ENCODE measurements at places on chromosomes 6 and 20.

GRCh38 chr20:819680-820322 is 13.7 kb upstream of the FAM110A start:
- DNase-seq: no peak

GRCh38 chr6:13953061-13953705 is 28.4 kb downstream of the RNF182 start:
- DNase-seq: no peak

- no peak for DNase-seq
Measured at GRCh38 chr6:109322825-109323224, 59.4 kb downstream of the CD164 start.

- no peak for DNase-seq
Measured at GRCh38 chr6:18507018-18507415, 119.9 kb downstream of the RNF144B start.

- DNase-seq: no peak
Measured at GRCh38 chr20:34997131-34997561, 41.5 kb downstream of the MYH7B start.

DNA sequence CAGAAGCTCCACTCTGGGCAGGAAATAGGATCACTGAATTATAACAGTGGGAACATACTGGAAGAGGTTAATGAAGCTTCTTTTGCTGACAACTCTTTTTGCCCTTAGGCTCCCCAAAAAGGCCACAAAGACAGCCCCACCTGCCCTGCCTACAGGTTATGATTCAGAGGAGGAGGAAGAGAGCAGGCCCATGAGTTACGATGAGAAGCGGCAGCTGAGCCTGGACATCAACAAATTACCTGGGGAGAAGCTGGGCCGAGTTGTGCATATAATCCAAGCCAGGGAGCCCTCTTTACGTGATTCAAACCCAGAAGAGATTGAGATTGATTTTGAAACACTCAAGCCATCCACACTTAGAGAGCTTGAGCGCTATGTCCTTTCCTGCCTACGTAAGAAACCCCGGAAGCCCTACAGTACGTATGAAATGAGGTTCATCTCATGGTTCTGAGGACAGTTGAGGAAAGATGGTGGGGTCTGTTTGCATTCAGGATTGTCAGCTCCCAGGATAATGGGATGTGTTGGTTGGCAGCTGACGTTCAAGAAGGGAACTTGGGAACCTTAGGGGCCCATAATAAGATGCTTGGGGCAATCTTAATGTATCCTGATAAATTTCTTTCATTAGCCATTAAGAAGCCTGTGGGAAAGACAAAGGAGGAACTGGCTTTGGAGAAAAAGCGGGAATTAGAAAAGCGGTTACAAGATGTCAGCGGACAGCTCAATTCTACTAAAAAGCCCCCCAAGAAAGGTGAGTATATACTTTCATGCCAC is 11.5 kb downstream of the BRD2 start:
- DNase-seq: no peak

GRCh38 chr6:34112126-34112525 is 33.8 kb downstream of the GRM4 start:
- no peak for DNase-seq

DNA sequence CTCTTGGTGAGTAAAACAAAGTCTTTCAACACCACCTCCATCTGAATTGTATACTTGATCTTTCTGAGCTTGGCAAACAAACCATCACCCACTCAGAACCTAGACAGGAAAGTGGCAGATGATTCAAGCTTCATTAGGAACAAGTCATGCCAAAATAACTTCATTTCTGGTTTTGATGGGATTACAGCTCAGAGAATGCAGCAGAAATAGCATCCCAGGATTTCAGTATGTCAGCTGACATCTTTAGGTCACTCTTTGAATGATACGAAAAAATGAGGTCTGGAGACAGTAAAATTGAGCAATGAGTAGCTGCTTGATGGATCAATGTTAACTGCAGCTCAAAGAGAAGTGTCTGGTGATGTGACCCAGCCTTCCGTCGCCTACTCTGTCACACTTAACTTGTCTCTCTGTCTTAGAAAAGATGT is 92.4 kb downstream of the GJA10 start:
- DNase-seq: no peak

- DNase-seq: no peak
Measured at GRCh38 chr20:37408302-37409193, 62.6 kb downstream of the SRC start.

DNA sequence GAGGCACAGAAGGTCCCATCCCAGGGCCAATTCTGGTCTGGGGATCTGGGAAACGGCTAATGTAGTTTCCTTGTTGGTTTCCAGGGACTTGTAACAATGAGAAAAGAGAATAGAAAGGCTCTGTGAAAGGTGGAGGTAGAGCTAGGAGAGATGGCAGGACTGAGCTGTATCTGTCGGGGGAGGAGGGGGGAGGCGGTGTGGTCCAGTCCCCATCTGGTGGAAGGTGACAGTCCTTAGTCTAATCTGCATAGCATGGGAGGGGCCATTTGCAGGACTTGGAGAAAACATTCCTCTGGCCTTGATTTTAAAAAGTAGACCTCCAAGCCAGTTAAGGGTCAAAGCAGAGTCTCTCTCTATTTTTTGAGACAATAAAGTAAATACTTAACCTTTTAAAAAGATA is 137.1 kb downstream of the DNAH8 start:
- no peak for DNase-seq

- DNase-seq: no peak
Measured at GRCh38 chr20:11170025-11170424, 496.2 kb upstream of the JAG1 start.

- DNase-seq: no peak
Measured at GRCh38 chr20:58624687-58625086, 26.4 kb upstream of the STX16 start.

GRCh38 chr6:12393100-12393499 is 102.9 kb downstream of the EDN1 start:
- no peak for DNase-seq

DNA sequence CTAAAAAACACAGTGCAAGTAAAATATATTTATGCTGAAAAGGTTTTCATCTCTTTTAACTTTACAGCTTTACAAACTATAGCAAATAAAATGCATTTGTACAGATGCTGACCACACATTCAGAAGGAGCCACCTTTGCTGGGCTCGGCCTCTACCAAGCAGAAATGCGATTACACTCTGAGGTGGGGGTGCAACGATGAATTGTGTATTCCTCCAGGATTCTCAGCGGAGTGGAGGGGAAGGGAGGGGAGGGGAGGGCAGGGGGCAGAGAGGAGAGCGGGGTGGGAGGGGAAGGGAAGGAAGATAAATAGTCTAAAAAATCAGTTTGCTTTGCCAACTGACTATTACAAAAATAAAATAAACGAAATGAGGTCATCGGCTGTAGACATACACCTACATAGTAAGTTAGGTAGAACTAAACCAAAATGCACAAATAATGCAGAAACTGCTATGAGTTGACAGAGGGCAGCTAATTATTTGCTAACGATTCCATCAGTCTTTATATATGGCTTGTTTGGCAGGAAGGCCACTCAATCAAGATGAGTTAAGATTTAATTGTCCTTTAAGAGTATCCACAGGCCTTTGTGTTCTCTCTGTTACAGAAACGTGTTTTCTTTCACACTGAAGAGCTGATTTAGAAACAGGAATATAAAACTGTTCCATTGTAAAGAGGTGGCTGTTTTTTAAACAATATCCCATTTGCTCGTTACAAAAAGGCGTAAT is 90.1 kb downstream of the TAF4 start:
- DNase-seq: no peak

DNA sequence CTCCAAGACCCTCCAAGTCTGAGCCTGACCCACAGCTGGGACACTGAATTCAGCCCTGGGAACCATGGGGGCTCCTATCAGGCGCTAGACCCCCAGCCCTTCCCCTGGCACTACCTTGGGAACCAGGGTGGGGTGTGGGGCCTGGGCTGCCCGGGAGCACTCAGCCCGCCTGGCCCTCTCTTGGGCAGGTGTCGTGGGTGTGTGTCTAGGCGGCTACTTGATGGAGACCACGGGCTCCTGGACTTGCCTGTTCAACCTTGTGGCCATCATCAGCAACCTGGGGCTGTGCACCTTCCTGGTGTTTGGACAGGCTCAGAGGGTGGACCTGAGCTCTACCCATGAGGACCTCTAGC is 14.6 kb downstream of the SLC17A9 start:
- DNase-seq: no peak

DNA sequence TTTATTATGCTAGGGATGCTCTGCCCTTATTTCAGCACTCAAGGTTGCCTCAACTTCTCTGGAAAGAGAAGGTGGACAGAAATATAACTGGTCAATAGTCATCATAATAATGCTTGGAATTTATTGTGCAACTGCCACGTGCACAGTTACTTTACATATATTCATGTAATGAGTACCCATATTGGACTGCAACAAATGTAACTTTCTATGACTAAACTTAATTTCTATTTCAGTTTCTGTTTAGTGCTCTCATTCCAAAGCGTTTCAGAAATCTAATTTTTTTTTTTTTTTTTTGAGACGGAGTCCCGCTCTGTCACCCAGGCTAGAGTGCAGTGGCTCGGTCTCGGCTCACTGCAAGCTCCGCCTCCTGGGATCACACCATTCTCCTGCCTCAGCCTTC is 28.3 kb upstream of the CD83 start:
- no peak for DNase-seq

DNA sequence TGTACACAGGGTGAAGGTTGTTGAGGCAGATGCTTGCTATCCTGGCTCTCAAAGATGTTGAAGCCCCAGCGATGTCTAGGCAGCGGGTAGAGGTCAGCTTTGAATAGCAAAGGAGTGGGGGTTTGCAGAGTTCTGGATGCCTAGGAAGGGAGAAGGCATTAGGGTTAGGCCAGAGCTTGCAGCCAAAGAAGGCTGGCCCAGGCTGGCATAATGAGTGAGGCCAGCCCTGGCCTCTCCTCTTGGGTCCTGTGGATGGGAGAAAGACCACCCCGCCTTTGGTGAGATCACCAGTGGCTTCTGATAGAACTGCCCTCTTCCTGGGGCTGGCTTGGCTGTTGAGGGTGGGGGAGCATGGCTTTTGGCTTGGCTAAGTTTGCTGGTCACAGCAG is 406 bp upstream of the WFDC5 start:
- no peak for DNase-seq

GRCh38 chr6:111254004-111254778 is 166.9 kb downstream of the SLC16A10 start:
- no peak for DNase-seq

DNA sequence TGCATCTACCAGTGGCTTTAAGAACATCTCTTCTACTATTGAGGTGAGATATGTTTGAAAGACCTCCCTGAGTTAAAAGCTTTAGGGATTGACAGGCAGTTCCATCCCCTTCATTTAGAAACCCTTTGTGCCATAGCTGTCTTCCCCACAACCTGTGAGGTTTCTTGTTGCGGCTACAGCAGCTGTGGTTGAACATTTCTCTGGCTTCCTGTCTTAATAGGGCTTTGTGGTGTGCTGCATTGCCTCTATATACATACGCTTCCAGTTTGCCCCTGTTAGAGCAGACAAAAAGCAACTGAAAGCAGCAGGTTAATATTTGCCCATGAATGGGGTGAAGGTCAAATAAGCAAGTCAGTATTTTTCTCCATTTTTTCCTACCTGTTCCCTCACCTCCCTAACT is 210.2 kb downstream of the TMEM200A start:
- no peak for DNase-seq
